Lung microvascular endothelial cell (primary cell): ENCODE measurements at places on chromosomes 16 and 17.

- DNase-seq, result no peak
These were observed 157.5 kb downstream of the ZNF423 start for GRCh38 chr16:49698453-49698815.

DNA sequence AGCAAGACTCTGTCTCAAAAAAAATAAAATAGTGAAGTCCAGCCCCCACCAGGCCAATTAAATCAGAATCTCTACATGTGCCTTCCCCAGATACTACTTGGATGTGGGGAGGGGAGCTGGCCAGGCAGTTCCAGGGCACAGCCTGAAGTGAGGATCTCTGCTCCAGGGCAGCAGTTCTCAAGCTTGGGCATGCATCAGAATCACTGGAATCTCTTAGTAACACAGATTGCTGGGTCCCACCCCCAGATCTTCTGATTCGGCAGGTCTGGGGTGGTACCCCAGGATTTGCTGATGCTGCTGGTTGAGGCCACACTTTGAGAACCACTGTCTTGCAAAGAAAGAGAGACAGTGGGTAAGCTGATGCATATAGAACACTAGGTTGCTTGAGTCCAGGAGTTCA, 8.3 kb upstream of the CDH5 start:
- no peak for DNase-seq

DNA sequence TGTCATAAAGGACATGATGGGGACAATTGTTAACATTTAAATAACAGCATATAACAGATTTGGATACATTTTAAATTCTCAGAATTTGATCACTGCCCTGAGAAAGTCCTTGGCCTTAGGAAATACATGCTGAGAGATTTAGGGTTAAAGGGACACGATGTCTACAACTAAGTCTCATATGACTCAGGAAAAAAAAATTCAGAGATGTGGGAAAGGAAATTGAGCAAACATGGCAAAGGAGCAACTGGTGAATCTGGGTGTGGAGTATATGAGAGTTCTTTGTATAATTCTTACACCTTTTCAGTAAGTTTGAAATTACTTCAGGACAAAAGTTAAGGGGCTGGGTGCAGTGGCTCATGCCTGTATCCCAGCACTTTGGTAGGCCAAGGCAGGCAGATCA, 18.2 kb downstream of the MPP3 start:
- DNase-seq, result no peak

GRCh38 chr17:59899099-59899498, 6.2 kb downstream of the RPS6KB1 start:
- peak; percentile 61 for DNase-seq

- peak; percentile 47 for DNase-seq
These were observed 13.0 kb downstream of the C16orf87 start for GRCh38 chr16:46817961-46818360.
